ENCODE measurements at places on chromosomes 2 and 18.

- no peak for DNase-seq
Measured at GRCh38 chr18:70289351-70290312, 787 bp downstream of the SOCS6 start.

DNA sequence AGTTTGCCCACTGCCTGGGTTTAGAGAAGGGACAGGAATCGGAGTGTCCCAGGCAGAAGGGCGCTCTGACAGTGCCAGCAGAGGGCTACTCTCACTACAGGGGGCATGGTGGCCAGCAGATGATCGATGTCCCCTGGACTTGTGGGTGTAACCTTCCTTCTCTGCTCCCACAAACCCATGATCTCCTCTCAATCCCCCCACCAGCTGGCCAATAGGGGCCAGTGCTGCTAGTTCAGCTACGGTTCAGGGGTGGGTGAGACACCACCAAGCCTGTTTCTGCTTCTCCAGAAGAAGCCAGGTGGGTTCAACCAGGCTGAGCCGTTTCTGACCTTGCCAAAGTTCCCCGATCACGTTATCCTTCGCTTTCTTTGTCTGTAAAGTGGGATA lies 1.3 kb downstream of the NPPC start:
- no peak for DNase-seq

DNA sequence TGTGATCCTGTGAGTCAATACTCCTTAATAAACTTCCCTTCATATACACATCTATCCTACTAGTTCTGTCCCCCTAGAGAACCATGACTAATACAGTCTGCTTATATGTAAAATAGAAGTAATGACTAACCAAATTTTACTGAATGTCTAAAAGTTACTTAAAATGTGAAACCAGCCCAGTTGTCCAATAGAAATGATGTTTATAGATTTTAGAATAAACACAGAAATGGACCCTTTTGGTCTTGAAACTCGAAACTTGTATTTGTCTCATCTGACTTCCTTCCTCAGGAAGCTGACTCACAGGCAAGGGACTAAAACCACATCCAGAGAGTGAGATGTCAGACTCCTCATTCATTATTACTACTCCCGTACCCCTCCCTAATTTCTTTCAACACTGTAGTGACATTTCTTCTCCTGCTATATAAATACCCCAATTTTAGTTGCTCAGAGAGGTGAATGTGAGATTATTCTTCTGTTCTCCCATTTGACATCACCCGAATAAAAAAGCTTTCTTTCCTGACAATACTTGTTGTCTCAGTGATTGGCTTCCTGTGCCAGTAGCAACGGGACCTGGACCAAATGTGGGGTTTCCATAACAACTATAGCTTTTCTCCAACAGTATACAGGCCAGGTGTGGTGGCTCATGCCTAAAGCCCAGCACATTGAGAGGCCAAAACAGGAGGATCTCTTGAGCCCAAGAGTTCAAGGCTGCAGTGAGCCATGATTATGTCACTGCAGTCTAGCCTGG lies 486.0 kb downstream of the ERBB4 start:
- DNase-seq = no peak

DNA sequence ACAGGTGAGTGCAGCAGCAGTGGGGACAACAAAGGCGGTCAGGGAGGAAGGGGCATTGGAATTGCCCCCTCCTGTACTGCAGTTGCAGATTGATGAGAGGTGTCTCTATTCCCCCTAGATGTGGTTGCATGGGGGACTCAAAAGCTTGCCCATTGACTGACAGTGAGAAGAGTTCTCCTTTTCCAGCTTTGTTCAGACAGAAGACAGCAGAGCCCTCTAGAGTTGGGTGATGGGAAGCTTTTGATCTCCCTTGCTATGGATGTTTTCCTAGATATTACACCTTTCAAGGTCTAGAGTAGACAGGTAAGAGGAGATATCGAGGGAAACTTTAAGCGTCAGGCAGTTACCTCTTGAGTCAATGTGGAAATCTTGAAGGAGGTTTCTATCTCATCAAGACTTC lies 2.9 kb downstream of the PROKR1 start:
- no peak for DNase-seq

GRCh38 chr2:149261692-149262091 lies 68.7 kb upstream of the LYPD6 start:
- DNase-seq = no peak

DNA sequence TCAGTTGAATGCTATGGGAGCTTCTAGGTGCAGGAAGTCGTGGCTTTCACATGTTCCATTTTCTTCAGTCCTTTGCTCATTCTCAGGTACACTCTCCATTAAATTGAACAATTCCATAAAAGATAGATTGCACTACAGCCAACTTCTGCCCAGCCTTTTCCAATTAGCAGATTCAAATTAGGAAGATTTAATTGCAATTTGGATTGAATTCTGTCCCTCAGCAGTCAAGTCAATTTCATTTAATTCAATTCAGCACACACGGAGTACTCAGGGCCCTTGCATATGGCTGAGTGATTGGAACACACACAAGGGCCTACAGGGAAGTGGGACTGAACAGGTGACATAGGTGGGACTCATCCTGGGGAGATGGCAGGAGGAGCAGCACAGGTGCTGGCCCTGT lies 220.4 kb downstream of the LOXHD1 start:
- DNase-seq = no peak

DNA sequence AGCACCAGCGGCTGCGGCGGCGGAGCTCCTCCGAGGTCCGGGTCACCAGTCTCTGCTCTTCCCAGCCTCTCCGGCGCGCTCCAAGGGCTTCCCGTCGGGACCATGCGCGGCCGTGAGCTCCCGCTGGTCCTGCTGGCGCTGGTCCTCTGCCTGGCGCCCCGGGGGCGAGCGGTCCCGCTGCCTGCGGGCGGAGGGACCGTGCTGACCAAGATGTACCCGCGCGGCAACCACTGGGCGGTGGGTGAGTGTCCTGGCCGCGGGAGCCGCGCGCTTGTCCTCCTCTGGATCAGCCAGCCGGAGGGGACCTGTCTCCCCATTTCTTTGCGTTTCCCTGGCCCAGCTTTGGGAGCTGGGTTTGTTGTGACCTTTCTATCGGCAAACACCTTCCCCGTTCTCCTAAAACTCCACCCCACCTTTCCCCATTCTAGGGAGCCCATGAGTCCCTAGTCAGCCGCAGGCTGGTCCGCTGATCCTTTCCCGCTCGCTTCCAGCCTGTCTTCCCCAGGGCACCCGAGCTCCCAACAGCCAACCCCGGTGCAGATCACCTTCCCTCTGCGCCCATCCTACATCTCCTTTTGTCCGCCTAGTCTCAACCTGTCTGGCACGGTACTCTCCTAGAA lies 316 bp downstream of the GRP start:
- no peak for DNase-seq

- no peak for DNase-seq
Measured at GRCh38 chr18:2881840-2882195, 35.0 kb downstream of the EMILIN2 start.

DNA sequence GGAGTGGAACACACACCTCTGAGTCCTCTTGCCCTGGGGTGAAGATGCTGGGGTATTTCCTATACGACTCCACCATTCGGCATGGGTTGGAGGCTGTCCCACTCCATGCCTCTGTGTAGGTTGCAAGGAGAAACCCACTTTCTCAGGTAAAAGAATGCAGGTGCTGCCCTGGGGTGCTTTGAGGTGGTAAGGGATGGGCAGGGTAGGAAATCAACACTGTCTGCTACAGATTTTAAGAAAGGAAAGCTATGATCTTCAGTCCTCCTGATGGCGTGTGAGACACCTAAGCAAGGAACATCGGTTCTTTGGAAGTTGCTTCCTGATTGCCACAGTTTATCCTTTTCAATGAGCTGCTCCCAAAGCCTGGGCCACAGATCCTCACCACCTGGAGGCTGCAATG lies 209.2 kb downstream of the NCK2 start:
- no peak for DNase-seq

DNA sequence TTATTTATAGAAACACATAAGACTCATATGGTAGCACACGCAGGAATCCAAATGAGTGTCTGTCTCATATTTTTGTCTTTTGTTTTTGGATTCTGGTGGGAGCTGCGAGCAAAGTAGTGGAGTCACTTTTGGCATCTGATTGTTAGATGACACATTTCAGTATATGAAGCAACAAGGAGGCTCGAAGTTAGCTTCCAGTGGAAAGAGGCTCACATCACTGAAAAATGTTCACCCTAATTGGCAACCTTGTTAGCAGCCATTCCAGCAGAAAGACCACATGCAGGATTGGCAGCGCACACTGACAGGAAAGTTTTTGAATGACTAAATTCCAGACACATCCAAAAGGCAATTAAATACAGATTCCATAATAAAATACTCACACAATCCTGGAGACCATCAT lies 87.4 kb downstream of the MYT1L start:
- DNase-seq = no peak

DNA sequence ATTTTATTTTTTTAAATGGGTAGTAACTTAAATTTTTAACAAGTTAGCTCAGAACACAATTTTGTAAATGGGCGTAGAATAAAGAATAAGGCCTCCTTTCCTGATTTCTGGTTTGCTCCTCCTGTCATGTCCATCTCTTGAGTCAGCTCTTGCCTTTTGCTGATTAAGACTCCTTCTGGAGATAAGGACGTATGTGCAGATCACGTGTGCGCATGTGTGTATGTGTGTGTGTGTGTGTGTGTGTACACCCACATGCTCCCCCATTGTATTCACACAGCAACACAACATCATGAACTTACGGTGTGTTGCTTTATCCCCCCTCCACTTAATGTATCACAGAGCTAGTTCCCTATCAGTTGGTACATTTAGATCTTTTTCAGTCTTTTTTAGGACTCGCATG lies 182.9 kb downstream of the PRKCE start:
- no peak for DNase-seq

GRCh38 chr2:121766624-121767023 lies 11.2 kb downstream of the TSN start:
- no peak for DNase-seq

- no peak for DNase-seq
Measured at GRCh38 chr2:45316576-45317338, 294.3 kb downstream of the SRBD1 start.

GRCh38 chr2:56816666-56817065 lies 632.9 kb downstream of the CCDC85A start:
- DNase-seq = no peak

GRCh38 chr2:99279969-99280695 lies 20.9 kb downstream of the LYG1 start:
- no peak for DNase-seq

Measured in activated CD8-positive, alpha-beta memory T cell treated with anti-CD3 and anti-CD28 coated beads for 24 hours (primary cell).